Stimulated activated CD8-positive, alpha-beta memory T cell treated with anti-CD3 and anti-CD28 coated beads, Interleukin-4, amount 100 ng/mL, for 4 hours (primary cell): ENCODE measurements at places on chromosomes 1 and 21.

DNA sequence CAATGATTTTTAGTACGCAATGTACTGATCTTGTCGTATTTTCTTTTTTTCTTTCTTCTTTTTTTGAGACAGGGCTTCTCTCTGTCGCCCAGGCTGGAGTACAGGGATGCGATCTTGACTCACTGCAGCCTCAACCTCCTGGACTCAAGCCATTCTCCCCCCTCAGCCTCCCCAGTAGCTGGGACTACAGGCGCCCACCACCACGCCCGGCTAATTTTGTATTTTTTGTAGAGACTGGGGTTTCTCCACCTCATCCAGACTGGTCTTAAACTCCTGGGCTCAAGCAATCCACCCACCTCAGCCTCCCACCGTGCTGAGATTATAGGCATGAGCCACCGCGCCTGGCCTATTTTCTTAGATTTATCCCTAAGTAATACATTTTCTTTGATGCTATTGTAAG lies 43.9 kb upstream of the COL6A2 start:
- no peak for DNase-seq

DNA sequence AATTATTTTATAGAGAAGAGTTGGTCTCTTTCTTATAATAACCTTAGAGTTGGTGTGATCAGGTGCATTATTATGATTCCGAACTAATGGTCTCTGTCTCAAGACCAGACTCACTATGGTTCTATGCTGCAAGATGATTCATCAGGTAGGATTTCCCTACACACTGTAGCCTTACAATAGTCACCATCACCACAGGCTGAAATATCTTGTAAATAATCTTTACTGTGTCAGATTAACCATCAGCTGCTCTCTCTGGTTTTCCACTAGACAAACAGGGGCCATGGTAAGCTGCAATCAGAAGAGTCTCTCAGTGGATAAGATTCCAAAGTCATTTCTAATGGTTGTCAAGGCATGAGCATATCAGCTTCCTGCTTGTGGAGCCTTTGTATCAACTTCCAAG lies 4.4 kb upstream of the GBP4 start:
- no peak for DNase-seq

GRCh38 chr21:28338701-28339305 lies 653.9 kb downstream of the LTN1 start:
- no peak for DNase-seq

- DNase-seq: no peak
These were observed 6.5 kb downstream of the PAXBP1 start for GRCh38 chr21:32765058-32765457.

- no peak for DNase-seq
These were observed 27.6 kb upstream of the MAP3K7CL start for GRCh38 chr21:29102791-29103257.
